ENCODE measurements at places on chromosomes 5 and 9.

DNA sequence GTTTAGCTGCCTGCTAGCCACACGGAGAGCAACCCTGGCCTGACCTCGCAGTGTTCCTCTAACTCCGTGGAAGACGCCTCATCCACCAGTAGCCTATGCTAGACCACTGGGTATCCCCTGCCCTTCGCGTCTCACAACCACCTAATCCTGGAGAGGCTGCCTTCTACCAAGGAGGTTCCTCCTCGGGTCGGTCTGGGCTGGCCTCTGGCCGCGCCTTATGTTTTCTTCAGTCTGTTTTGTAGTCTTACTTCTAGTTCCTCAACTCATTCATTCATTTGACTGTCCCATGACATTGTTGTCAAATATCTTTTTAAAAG lies 1.6 kb upstream of the TPM2 start:
- no peak for DNase-seq

GRCh38 chr9:133692364-133692985 lies 45.7 kb downstream of the SARDH start:
- no peak for DNase-seq

GRCh38 chr5:116696366-116696765 lies 121.7 kb upstream of the SEMA6A start:
- DNase-seq = no peak

- no peak for DNase-seq
These were observed 3.3 kb upstream of the TDRD7 start for GRCh38 chr9:97408562-97408961.

DNA sequence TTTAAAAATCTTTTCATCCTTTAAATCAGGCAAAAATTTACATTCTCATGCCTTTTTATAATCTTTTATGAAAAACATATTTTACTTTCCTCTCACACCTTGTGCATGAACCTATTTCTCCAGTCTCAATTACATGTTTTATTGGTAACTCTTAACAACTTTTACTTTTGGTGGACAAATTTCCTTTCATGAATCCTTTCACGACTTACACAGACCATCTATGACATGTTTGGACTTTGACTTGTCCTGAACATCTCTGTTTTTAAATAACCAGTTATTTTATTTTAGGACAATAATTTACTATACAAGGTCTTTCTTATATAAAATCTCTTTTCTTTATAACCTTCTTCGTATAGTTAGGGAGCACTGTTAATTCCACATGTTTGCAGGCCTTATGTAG lies 26.5 kb upstream of the MTMR12 start:
- no peak for DNase-seq

Measured in stimulated activated CD8-positive, alpha-beta memory T cell treated with anti-CD3 and anti-CD28 coated beads, Interleukin-2, amount 100 ng/mL, for 48 hours (primary cell).